ENCODE measurements at places on chromosomes 12 and 14.

DNA sequence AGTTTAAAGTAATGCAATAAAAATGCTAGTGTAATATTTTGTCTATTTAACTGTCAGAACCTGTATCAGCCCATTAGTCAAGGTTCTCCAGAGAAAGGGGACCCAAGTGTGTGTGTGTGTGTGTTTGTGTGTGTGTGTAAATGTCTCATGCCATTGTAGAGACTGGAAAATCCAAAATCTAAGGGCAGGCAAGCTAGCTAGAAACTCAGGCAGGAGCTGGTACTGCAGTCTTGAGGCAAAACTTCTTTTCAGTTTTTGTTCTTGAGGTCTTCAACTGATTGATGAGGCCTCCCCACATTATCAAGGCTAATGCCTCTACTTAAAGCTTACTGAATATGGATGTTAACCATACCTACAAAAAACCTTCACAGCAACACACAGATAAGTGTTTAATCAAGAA, 126.7 kb downstream of the PRKD1 start:
- no peak for DNase-seq

DNA sequence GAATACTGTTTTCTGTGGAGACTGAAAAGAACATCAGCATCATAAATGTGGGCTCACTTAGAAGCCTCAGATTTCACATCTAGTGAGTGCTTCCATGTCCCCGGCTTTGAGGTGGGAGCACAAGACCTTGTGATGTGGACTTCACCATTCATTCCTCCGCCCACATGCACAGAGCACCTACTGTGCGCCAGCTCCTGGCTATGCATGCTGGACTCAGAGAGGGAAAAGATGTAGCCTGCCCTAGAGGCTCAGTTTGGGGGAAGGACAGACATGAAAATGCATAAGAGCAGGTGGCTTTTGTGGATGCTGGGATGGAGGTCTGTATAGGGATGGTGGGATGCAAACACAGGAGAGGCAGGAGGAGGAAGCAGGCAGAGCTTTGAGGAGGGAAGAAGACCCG, 65.0 kb downstream of the SERPINA3 start:
- no peak for DNase-seq

DNA sequence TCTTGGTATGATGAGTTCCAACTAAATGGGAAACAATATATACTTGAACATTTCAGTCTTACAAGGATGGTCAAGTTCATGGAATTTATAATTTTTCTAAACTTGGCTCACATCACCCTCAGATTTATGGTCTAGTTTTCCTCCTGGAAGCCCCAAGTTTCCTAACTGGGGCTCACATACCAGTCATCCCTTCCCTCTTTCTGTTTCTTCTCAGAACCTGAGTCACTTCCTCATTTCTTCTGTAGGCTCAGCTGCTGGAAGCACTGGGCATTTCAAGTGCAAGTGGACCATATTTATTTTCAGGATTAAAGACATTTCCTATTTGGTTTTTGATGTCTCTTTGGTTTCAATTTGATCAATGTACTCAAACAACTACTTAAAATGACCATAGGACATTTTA, 55.4 kb downstream of the GRIP1 start:
- DNase-seq: peak; percentile 38

DNA sequence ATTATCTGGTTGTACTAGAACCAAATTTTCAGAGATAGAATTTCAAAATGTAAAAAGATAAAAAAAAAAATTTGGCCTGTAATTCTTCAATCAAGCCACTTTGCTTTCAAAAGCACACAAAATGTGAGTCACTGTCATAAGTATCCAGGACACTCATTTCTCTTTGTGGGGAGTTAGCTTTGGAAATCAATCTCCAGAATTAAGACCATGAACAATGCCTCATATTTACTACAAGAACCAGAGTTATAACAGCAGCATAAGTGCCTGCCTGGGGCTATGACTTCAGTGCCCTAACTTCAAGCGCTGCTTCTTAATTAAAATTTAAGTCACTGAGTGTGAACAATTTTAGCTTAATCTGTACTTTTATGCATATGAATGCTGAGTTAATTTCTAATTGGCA, 162.1 kb downstream of the C12orf42 start:
- DNase-seq: no peak

DNA sequence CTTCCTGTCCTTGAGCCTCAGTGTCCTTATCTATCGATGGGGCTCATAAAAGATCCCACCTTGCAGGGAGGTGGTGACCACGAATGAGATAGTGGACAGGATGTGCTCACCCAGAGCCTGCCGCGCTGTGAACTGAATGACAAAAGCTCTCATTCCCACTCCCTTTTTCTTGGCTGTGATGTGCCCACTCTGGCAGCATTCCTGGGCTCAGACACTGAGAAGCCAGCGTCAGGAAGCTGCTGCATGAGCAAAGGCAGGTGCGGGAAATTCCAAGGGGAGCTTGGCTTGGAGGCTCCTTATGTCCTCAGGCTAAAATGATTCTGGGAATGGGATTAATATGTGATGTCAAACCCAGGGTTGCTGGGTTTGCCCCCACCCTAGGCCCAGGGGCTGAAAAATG, 61.6 kb downstream of the EFCAB11 start:
- peak; percentile 33 for DNase-seq

GRCh38 chr12:40697566-40698259, 5.5 kb downstream of the CNTN1 start:
- DNase-seq: no peak

GRCh38 chr12:129246630-129247029, 393.4 kb downstream of the GLT1D1 start:
- DNase-seq: no peak

- DNase-seq: no peak
Measured at GRCh38 chr12:22474970-22475720, 69.2 kb downstream of the C2CD5 start.

DNA sequence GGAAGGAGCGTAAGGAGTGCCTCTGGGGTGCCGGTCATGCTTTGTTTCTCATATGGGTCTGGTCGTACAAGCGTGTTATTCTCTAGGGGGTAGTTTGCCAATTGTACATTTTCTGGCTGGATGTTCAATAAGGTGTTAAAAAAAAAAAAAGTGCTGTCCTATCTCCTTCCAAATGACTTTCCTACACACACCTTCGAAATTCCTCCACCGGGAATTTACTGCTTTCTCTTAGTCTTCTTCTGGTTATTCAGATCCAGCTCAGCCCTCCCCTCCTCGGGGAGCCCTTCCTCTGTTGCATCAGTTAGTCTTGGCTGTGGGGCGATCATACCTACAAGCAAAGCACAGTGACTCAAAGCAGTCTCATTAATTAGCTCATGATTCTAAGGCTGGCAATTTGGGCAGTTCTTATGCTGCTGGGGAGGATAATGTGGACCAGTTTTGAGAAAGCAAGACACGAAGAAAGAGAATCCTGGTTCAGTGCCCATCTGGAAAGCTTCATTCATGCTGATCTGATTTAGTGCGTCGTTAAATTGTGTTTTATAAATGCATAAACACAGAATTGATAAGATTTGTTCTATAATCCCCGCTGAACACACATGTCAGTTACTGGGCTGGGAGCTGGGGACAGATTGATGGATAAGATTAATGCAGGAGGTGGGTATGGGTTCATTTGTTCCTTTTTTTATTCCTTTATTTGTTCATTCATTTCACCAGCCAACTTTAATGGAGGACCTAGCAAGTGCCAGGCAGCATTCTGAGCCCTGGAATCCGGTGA, 9.2 kb upstream of the CLMN start:
- no peak for DNase-seq

- peak; percentile 76 for DNase-seq
Measured at GRCh38 chr14:99930420-99931274, 134.6 kb upstream of the EVL start.

DNA sequence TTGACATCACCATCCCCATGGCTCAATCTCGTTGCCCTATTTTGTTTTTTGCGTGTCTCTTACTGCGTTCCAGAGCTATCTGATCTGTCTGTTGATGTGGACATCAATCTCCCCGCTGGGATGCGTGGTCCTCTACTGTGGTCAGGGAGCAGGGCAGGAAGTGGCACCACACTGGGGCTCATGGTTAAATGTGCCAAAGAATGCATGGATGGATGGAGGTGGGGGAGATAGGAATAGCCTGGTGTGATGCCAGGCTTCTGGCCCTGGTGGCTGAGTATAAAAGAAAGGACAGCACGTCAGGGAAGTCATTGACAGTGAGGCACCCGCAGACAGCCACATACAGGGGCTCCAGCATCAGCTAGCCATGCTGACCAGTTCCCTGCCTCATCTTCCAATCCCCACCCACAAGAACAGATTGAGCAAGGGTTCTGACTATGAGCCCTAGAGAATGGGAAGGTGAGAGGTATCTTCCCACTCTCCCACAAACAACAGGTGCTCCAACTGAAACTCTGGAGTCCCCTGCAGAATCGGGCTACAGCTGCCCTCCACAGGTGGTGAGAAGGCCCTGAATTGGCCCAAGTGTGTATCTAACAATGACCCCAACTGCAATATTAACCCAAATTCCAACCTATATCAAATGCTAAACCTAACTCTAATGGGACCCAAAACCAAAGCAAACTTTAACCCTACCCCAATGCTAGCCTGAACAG, 2.7 kb upstream of the BEGAIN start:
- no peak for DNase-seq

- DNase-seq: peak; percentile 37
Measured at GRCh38 chr12:110743571-110744093, 941 bp upstream of the PPP1CC start.

DNA sequence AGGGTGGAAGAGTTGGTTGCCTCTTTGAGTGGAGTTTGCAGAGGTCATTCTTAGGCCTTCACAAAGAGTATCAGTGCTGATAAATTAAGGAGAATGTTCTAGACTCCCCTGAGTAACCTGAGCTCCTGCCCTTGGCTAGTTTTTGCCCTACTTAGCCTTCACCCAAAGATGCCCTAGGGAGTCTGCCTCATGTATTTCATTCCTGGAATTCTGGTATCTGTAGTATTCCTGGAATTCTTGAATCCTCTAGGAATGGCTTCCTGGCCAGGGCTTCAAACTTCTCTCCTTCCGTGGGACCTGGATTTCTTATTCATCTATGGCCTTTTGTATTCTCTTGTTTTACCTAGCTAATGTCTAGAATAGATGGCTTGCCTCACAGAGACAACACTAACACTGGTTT, 701.1 kb downstream of the NOVA1 start:
- no peak for DNase-seq

GRCh38 chr12:104877103-104877705, 80.9 kb downstream of the SLC41A2 start:
- DNase-seq: peak; percentile 79

DNA sequence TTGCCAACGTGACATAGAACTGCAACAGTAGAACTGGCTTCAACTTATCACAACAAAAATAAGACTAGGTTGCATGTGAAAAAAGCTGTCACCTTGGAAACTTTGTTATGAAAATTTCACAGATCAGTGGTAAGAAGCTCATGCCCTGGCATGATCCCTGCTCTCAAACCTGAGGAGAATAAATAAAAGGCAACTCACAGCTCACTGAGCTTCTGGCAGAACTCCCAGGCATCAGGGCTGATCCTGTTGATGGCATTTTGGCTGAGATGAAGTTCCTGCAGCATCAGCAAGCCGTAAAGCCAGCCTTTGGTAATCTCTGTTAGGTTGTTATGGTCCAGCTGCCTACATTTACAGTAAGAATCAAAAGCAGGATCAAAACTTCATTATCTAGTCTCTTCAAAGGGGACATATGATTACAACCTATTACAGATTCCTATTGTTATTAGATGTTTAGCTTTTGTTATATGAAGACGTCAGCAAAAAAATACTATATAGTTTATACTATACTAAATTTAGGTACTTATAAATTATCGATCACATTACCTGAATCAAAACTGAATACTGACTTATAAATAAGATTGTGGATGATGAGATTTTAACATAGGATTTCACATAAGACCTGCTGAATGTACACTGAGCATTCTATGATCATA, 32.0 kb downstream of the LRIG3 start:
- no peak for DNase-seq

DNA sequence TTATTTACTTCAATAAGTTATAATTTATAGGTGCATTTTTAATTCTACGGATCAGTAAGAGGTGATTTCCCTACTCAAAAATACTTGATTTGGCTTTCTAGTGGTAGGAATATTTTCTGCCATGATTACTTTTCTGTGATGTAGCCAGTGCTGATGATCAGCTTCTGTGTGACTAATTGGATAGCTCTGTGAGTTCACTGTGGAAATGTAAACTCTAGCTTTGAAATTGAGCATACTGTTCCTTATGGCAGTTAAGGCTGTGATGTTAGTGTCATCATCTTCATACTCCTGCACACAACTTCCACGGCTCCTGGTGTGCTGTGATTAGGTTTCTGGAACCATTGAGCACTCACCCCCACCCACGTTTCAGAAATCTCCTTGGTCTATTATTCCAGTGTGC, 48.2 kb downstream of the PLEKHA5 start:
- no peak for DNase-seq

GRCh38 chr12:85367936-85368335, 87.9 kb downstream of the ALX1 start:
- DNase-seq: no peak

GRCh38 chr12:125633686-125634085, 568.5 kb downstream of the AACS start:
- DNase-seq: no peak

DNA sequence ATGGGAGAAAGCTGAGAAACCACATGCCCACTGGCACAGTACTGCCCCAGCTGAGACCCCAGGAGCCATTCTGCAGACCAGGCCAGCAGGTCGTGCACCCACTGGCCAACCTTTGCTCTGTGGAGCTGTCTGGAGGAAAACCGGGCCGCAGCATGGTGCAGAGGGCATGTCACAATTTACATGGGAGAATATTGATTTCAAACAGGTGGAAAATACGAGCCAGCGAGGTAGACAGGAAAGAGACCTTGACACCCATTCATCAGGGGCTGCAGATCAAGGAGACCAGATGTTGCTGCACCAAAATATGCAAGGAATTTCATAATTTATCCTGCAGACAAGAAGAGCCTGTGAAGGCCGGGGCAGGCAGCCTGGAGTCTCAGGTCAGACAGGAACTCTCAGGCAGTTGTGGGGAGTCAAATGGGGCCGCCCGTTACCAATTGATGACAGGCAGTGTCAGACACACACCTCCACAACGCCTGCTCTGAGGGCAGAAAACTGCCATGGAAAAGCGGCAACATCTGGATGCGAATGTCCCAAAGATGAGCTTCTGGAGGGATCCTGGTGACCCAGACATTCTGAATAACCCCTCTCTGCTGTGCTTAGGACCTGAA, 74.6 kb upstream of the BCL11B start:
- no peak for DNase-seq

DNA sequence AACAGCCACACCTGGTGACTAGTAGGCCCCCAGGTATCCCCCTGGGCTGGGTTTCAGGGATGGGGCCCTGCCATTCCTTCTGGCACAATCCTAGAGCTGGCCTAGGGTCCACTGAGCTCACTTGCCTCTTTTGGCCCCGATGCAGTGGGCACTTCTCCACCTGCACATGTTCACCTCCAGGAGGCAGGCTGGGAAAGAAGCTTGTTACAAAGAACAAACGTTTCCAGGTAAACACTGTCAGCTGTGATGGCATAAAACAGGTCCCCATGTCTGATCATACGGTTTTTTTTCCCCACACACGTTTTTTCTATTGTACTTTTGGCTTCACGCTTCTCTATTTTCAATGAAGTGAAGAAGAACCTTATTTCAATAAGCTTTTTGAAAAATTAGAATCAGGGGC, 15.8 kb upstream of the HVCN1 start:
- DNase-seq: no peak

GRCh38 chr12:56189099-56189917, at the start of gene SMARCC2:
Gene SMARCC2, minus strand, starts transcription at chr12:56189483. Its CDS starts 22 bp downstream, at chr12:56189461.
- DNase-seq: peak; percentile 95
